ENCODE measurements at places on chromosomes 5 and 9.
A peak's percentile ranks its signal among the peaks of the same experiment; 100 is the strongest.

DNA sequence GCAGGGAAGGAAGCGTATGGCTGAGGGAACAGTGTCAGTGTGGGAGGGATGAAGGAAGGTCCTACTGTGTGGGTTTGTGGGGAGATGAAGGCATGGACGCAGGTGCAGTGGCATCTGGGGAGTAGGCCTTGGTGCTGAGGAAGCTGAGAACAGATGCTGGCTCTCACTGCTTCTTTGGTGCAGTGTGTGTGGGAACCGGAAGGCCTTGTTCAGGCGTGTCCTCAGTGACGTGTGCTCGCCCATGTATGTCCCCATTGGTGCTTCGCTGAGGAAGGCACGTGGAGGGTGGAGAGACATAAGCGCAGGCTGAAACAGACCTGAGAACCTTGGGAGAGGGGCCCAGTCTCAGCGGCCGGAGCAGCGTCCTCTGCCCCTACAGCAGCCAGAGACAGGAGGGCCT lies 18.7 kb downstream of the ADAMTS13 start:
- peak; percentile 50 for DNase-seq

GRCh38 chr9:136051837-136052471 lies 43.1 kb downstream of the NACC2 start:
- no peak for DNase-seq

DNA sequence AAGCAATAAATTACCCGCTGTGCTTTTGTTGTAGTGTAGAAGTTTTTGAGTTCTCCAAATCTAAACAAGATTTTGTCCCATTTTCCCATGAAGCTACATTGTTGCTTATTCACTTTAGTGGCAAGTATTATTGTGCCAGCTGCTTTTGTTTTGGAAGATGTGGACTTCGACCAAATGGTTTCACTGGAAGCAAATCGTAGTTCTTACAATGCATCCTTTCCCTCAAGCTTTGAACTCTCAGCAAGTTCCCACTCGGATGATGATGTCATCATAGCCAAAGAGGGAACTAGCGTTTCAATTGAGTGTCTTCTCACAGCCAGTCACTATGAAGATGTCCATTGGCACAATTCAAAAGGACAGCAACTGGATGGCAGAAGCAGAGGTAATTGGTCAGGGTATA lies 10.9 kb downstream of the MFAP3 start:
- DNase-seq: no peak

DNA sequence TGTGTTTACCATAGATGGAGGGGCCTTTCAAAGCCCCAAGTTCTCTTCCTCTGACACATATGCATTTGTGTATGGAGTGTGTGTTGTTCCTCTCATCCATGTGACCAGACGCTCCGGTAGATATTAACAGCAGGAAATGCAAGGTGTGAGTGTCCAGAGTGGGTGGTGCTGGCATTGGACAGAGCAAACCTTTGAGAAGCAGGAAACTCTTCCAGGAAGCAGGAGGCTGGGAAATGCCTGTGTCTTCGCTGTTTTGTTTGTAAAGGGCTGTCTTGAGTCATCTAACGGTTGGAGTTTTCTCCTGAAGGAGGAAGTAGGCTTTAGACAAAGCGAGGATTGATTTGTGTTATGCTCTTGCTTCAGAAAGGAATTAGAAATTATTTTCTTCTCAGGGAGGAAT lies 370.9 kb downstream of the PLK2 start:
- no peak for DNase-seq

GRCh38 chr5:16953729-16954128 lies 17.6 kb upstream of the MYO10 start:
- DNase-seq: no peak

DNA sequence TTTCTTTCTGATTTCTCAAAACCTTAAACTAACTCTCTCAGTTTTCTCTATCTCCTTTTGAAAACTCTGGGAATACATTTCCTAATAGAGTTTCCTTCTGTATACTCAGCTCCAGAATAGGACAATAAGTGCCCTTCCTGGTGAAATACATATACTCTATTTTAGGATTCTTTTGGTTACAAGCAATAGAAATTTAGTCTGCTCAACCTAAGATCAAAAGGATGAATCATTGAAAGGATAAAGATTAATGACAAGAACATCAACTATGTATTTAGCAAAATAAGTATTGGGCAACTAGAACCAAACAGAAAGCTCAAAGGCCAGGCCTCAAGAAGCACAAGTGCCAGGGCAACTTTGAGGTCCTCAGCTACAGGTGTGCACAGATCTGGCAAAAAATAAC lies 127.1 kb downstream of the ADAMTSL1 start:
- no peak for DNase-seq

- no peak for DNase-seq
Measured at GRCh38 chr9:102768002-102768401, 227.1 kb upstream of the CYLC2 start.

- DNase-seq: no peak
Measured at GRCh38 chr9:137920753-137921152, 43.2 kb downstream of the CACNA1B start.

- no peak for DNase-seq
Measured at GRCh38 chr5:168251259-168251658, 40.2 kb upstream of the WWC1 start.

DNA sequence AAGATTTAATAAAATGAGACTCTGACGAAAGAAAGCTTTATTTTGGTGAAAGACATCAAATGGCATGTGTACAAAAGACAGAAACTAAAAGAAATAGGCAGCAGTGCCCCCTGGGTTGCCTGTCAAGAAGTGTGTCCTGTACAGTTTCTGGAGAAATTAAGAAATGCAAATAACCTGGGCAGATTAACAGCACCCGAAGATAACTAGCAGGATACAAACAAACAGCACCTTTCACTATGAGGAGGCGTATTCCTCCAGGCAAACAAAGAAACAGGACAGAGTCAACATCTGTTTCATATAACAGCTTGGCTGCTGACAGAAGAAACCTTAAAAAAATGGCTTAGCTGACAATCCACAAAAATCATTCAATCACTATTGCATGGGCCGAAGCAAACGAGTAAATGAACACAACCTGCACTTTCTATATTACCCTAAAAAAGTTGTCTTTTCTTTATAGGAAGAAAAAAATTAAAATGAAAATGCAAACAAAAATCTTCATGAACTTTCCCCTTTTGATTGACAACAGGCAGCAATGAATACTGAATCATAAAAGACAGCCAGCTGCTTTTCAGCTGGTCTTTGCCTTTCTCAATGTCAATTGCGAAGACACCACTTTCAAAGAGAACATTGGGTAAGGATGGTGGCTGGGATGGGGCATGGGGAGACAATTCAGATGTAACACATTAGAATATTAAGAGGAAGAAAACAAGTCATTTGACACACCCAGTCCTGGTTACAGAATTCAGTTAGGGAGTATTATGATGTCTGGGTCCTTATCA lies 162.1 kb downstream of the ARL15 start:
- DNase-seq: no peak

GRCh38 chr5:132765311-132766019 lies 11.6 kb downstream of the SEPTIN8 start:
- DNase-seq: no peak

GRCh38 chr9:112867275-112867991 lies 23.2 kb downstream of the SLC46A2 start:
- no peak for DNase-seq

- DNase-seq: no peak
Measured at GRCh38 chr5:96236051-96236450, 197.0 kb downstream of the PCSK1 start.

DNA sequence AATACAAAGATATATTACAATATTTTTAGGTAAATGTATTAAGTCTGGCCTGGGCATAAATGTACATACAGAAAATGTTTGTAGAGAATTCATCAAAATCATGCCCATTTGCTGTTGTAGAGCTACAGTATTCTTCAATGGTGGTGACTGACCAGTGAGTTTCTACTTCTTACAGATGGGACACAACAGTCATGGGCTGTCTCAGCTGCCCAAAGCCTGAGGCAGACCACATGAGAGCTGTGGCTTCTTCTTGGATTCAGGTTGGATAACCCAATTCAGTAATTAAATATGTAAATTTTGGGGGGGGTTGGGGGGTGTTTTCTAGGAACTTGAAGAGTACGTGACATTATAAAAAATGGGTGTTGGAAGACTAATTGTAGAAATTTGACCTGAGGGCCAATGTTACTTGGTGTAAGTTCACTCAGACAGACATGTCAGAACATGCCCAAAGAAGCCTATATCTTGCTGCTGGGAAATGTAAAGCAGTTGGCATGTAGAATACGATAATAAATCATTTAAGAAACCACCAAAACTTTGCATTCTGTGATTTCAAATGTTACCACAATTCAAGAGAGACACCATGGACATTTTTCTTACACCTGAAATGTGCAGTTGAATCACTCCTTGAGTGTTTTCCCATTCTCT lies 17.9 kb downstream of the STARD4 start:
- DNase-seq: no peak

- no peak for DNase-seq
Measured at GRCh38 chr5:5619546-5619945, 197.1 kb downstream of the ICE1 start.

GRCh38 chr9:107715740-107716139 lies 226.2 kb upstream of the KLF4 start:
- DNase-seq: no peak

GRCh38 chr9:124411514-124412227 lies 3.6 kb downstream of the PSMB7 start:
- DNase-seq: no peak

- DNase-seq: no peak
Measured at GRCh38 chr9:104961238-104961637, 33.3 kb upstream of the ABCA1 start.

GRCh38 chr9:74663439-74663838 lies 166.3 kb downstream of the RORB start:
- no peak for DNase-seq

DNA sequence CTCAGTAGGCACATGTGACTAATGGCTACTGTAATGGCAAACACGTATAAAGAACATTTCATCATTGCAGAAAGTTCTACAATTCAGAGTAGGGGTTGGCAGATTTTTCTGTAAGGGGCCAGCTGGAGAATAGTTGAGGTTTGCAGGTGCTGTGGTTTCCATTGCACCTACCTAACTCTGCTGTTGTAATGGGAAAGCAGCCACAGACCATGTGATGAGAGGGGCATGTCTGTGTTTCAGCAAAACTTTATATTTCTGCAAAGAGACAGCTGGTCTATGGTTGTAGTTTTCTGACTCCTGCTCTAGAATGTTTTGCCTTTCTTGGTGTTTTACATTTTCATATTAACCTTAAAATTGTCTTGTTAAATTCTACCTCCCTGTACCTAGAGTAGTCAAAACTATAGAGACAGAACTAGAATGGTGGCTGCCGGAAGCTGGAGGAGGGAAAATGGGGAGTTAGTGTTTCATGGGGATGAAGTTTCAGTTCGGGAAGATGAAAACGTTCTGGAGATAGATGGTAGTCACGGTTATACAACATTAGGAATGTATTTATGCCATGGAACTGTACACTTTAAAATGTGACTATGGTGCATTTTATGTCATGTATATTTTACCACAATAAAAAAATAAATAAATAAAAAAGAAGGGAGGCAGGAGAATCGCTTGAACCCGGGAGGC lies 44.3 kb downstream of the NUP214 start:
- DNase-seq: no peak

GRCh38 chr5:66012271-66012670 lies 85.9 kb downstream of the ERBIN start:
- DNase-seq: no peak

GRCh38 chr5:122306461-122306860 lies 5.6 kb upstream of the SNCAIP start:
- DNase-seq: no peak

DNA sequence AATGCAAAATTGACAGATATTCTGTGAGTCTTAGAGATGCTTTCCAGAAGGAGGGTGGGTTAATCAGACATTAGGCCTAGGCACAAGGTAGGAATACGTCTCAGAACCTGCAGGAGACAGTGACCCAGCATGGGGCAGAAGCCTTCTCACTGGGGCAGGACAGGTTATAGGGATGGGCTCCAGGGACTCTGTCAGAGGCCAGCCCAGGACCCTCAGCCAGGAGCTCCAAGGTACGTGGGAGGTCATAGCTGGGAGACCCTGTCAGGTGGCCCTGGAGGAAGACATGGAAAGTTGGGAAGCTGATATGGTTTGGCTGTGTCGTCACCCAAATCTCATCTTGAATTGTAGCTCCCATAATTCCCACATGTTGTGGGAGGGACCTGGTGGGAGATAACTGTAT lies 450.4 kb downstream of the GADD45G start:
- no peak for DNase-seq

- DNase-seq: no peak
Measured at GRCh38 chr5:15587916-15588315, 87.9 kb downstream of the FBXL7 start.

DNA sequence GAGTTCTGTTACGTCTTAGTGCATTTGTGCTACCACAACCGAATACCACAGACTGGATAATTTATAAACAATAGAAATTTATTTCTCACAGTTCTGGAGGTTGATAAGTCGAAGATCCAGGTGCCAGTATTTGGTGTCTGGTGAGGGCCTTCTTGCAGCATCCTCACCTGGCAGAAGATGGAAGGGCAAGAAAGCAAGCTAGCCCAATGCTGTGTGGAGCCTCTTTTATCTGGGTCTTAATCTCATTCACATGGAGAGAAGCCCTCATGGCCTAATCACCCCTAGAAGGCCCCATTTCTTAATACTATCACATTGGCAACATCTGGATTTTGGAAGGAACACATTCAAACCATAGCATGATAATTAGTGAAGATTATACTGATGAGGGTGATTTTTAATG lies 159.3 kb downstream of the CHSY3 start:
- DNase-seq: no peak

- DNase-seq: peak; percentile 11
Measured at GRCh38 chr9:120348951-120349429, 231.0 kb downstream of the CDK5RAP2 start.

DNA sequence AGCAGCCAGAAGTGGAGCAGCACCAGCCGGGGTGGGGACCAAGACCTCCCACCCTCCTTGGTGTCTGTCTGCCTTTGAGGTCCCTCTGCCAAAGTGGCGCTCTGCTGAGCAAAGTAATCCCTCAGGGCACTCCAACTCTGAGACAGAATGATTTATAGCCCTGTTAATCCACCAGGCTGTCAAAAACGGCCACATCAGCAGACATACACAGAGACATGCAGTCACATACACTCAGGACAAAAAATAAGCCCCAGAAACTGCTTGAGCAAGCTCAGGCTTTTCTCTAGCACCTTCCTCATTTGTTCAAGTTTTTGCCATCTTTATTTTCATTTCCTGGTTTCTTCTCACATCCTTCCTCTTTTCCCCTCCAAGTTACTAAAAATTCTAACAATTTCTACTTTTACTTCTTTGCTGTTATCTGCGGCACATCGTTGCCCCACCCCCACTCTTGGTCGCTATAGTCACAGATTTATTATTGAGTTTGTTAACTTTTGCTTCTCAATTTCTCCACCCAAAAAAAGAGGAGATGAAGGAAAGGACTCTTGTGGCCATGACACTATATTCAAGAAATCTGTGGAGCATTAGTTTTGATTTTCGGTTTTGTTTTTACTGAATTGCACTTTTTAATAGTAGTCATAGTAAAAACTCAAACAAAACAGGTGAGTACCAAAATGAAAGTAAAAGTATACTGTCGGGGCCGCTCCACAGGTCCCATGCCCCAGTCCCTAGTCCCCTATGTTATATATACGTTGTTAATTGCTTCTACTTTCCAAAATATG lies 17.4 kb upstream of the ADRB2 start:
- no peak for DNase-seq
